ENCODE measurements at places on chromosomes 2 and 18.

DNA sequence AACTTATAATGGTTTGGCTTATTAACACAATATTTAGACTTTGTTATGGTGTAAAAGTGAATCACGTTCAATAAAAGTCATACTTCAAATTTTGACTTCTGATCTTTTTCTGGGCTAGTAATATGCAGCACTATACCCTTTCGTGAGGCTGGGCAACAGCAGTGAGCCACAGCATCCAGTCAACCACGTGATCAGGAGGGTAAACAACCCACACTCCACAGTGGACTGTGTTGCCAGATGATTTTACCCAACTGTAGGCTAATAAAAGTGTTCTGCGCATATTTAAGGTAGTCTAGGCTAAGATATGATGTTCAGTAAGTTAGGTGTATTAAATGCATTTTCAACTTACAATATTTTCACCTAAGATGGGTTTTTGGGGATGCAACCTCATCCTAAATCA lies 148.6 kb downstream of the ZNF385B start:
- DNase-seq: no peak

DNA sequence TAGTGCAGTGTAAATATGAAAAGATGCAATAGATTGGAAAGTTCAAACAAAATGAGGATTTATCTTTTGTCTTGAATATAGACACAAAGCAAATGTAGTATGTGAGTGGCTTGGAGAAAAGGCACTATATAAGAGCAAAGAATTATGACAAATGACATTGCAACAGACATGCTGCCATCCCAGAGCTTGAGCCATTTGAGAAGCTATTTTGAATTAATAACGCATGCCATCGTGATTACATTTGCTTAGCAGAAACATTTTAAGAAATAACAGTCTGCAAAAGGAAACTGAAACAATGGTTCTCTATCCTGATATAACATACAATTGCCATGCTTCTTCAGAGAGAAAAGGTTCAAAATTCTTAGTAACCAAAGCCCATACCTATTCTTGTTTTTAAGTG lies 677.1 kb downstream of the ZEB2 start:
- DNase-seq: no peak

DNA sequence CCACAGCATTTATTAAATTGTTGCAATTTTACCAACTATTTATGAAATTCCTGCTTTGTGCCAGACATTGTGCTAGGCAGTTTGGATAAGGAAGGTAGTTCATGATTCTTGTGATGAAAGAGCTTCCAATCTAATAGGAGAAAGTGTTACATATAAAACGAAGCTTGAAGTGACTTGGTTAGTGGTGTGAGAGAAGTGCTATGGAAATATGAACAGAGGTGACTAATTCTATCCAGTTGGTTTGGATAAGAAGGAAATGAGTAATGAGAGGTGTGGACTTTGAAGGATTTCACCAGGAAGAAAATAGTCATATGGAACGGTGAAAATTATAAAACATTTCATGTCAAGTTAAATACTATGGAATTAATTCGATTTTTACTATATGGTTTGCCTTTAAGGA lies 48.6 kb downstream of the EML6 start:
- DNase-seq: no peak

- DNase-seq: no peak
Measured at GRCh38 chr2:66171530-66171929, 263.4 kb upstream of the MEIS1 start.

DNA sequence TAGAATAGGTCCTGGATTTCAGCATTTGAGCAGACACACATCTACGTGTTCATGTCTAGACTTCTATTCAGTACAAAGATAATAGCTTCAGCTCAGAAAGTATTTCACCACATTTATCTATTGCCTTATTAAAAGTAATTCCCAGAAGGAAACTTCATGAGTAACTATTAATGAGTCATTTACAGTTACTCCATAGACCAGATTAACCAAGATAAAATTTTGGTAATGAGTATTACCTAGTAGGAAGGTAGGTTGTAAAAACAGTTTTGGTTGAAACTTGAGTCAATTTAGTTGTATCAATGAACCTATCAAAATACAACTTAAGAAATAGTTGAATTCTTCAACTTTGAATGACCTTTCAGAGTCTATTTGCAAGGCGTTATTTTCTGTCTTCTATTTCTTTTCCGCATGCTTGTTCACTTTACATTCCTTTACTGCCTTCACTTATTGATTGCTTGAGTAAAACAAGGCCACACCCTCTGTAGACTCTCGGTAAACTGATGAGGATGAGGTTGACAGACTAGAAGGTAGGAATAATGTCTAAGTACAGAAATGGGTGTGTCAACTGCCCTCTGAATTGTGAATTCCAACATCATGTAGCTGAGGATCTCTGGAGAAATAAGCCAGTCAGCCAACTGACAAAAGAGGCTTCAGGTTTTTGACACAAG lies 1165.6 kb upstream of the ZEB2 start:
- DNase-seq: no peak

DNA sequence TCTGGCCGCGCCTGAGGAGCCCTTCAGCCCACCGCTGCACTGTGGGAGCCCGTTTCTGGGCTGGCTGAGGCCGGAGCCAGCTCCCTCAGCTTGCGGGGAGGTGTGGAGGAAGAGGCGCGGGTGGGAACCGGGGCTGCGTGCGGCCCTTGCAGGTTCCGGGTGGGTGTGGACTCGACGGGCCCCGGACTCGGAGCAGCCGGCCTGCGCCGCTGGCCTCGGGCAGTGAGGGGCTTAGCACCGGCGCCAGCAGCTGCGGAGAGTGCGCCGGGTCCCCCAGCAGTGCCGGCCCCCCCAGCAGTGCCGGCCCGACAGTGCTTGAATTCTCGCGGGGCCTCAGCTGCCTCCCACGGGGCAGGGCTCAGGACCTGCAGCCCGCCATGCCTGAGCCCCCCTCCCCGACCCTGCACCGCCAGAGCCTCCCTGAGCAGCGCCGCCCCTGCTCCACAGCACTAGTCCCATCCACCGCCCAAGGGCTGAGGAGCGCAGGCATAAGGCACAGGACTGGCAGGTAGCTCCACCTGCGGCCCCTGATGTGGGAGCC lies 534.2 kb downstream of the ZNF804A start:
- DNase-seq: no peak

All from CD4-positive, CD25-positive, alpha-beta regulatory T cell (primary cell).